ENCODE measurements at places on chromosomes 12 and 14.

- no peak for DNase-seq
Observed at GRCh38 chr14:104271391-104271790, 133.0 kb downstream of the KIF26A start.

DNA sequence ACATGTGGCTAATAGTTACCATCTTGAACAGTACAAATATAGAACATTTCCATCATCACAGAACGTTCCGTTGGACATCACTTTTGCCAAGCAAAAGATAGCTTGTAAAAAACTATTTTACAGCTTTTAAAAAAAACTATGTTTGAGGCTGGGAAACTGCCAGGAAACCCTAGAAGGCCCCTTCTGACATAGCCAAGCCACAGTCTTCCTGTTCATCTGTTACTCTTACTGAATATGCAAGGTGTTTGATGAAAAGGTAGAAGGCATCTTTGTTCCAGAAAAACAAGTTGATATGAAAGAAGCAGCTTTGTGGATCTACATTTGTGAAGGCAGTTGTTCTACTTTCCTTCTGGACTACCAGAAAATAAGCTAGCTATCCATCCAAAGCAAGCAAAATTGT, 23.6 kb upstream of the WNK1 start:
- DNase-seq, result no peak

- DNase-seq, result no peak
Observed at GRCh38 chr14:42027271-42027670, 420.6 kb downstream of the LRFN5 start.

DNA sequence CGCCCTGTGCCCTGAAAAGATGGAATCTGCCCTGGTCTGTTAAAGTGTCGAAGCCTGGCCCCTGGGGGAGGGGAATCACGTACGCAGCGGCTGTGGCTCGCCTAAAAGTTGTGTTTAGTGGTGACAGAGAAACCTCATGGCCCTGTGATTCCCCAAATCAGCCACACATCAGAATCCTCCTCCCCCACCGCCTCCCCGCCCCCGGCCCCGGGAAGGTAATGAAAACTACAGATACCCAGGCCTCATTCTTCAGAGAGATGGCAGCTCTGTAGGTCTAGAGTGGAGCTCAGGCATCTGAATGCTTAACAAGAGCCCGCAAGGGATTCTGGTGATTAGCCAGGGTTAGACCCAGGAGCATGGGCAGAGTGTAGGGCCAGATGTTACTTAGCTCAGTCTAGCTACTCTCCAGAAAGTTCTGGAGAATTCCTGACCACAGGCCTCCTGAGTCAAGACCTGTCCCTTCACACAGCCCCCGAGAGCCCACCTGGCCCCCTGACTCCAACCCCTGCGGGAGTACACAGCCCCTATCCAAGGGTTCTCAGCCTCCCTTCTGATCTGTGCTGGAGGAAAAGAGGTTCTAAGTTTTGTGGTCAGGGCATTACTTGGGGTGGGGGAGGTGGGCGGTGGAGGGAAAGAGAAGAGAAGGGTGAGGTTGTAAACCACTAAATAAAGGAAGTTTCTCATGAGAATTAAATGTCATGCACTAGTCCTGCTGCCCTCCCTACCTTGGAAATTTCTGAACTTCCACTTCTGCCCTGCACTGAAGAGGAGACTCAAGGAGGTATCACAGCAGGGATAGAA, 114.8 kb downstream of the PLXNC1 start:
- DNase-seq, result peak; percentile 34

GRCh38 chr14:92874962-92875661, 47.8 kb upstream of the CHGA start:
- no peak for DNase-seq

DNA sequence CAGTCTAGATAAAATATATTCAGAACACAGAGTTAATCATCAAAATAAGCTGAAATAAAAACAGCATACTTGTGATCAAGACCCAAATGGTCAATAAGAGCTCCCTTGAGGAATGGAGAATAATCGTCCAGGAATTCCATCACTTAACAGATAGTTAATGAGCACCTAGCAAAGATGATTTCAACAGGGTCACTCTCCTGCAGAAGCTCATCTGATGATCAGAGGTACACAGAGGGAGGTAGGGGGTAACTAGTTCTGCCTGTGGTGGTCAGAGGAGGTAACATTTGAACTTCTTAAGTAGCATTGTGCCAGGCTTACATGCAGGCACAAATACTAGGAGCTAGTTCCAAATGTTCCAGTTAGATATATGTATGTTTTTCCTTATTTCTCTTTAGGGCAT, 9.5 kb downstream of the MED13L start:
- DNase-seq, result no peak

- DNase-seq, result no peak
Observed at GRCh38 chr12:66744956-66745383, 66.1 kb upstream of the GRIP1 start.

GRCh38 chr12:7242176-7243101, 53.0 kb downstream of the PEX5 start:
- no peak for DNase-seq

- DNase-seq, result no peak
Observed at GRCh38 chr12:95674631-95675030, 115.9 kb downstream of the NTN4 start.

- no peak for DNase-seq
Observed at GRCh38 chr14:74583689-74584434, 28.2 kb downstream of the LTBP2 start.

- no peak for DNase-seq
Observed at GRCh38 chr14:64292197-64292596, 2.0 kb downstream of the ESR2 start.

DNA sequence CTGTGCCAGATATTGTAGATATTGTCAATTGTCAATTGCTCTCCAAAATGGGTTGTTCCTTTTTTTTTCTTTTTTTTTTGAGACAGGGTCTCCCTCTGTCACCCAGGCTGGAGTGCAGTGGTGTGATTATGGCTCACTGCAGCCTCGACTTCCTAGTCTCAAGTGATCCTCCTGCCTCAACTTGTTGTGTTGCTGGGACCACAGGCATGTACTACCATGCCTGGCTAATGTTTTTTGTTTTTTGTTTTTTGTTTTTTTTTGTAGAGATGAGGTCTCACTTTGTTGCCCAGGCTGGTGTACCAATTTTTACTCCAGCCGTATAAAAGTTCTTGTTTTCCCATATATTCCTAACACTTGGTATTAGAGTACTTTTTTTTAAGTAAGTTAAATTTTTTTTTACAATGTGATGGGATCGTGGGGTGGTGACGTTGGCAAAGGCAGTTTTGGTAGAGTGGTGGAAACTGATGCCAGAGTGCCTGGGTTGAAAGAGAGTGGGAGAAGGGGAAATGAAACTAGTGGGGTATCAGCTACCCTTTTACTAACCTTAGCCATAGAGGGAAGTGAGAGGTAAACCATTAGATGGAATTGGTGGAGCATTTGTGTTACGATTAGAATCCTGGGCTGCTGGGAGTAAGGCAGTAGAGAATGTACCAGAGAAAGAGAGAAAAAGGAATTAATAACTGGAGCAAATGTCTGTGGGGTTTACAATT, 33.0 kb upstream of the CFAP54 start:
- DNase-seq, result no peak

- DNase-seq, result no peak
Observed at GRCh38 chr14:96417254-96417653, 25.3 kb downstream of the AK7 start.

DNA sequence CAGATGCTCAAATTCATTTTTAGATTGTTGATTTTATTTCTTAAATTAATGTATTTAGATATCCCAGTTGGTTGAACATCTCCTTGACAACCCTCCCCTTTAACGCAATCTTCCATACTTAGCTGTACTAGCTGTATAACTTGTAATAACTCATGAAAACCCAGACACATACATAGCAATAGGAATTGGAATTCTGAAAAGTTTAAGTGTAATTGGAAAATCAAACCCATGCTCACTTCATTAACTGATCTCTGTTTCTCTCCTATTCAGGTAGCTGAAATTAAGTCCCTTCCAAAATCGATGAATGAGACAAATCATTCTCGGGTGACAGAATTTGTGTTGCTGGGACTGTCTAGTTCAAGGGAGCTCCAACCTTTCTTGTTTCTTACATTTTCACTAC, at the start of gene OR4K15:
TSS of gene OR4K15 (plus strand) at position 301 of the 400 bp plus-strand sequence. CDS start at position 301, 0 bp downstream.
- DNase-seq, result no peak

DNA sequence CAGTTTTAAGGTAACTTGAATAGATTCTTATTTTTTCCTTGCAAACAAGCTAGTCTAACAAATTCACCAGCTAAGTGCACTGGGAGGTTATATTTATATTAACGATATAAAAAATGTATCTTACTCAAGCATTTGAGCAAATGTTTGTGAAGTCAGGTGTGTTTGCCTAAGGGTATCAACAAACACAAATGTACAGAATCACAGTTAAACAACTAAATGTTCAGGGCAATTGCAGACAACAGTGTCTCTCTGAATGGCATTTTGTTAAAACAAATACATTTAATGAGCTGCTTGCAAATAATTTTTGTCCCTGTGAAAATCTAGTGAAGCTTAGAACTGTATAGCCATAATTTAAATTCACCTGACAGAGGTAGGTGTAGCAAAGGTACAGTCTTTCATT, 28.2 kb upstream of the FLRT2 start:
- no peak for DNase-seq

- DNase-seq, result no peak
Observed at GRCh38 chr12:115402443-115403180, 718.6 kb upstream of the TBX3 start.

DNA sequence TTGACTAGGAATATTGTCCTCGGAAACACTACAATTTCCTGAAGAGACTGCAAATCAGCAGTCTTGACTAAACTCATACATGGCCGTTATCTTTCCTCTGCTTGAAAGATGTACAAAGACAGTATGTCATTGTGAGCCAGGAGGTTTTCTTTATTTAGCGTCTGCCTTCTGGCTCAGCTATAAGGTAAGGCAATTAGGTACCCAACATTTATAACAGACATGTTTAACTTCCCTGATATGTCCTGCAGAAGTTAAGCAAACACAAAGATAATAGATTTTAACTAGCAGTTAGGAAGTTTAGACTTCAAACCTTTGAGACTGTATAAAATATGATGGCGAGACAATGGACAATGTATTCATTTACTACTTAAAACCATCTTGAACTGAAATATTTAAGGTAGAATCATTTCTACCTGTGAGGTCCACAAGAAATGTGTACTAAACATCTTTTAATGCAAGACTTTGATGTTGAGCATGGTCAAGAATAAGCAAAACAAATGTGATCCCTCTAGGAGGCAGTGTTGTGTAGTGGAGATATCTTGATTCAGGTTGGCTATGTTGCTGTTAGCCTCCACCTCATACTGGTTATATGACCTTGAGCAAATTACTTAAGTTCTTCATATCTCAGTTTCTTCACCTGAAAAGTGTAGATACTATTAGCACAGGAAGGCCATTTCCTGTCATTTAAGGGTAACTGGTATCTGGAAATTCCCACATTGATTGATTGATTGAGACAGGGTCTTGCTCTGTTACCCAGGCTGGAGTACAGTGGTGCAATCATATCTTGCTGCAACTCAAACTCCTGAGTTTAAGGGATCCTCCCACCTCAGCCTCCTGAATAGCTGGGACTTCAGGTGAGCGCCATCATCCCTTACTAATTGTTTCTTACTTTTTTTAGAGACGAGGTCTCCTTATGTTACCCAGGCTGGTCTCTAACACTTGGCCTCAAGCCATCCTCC, 96.3 kb upstream of the EEA1 start:
- no peak for DNase-seq

GRCh38 chr12:59737725-59738463, 142.1 kb downstream of the SLC16A7 start:
- no peak for DNase-seq

DNA sequence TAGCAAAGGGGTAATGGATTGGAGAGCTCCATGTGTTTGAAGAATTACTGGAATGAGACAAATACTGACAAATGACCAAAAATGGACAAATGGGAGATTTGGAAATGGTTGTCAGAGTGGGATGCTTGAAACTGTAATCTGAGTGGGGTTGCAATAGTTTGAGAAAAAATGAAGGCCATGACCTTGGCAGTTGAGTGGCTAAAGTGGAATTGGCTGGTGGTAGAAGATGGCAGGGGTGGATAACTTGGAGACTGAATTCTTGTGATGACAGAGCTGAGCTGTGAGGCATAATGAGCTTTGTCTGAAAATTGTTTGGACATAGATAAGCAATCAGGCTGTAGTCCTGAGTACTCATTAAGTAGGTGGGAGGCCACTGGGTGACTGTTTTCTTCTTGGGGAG, 222.5 kb upstream of the PRICKLE1 start:
- no peak for DNase-seq

Measured in stimulated activated CD8-positive, alpha-beta memory T cell treated with anti-CD3 and anti-CD28 coated beads, Interleukin-15, amount 100 ng/mL, for 4 hours (primary cell).